Osteoblast (primary cell): ENCODE measurements at places on chromosomes 7 and 10. TPM values are rescaled to one million over a fixed set of nuclear protein-coding genes. Genes with fewer than 3 reads are reported as not detected.

- DNase-seq: no peak
These were observed 184.7 kb upstream of the PRPS1L1 start for GRCh38 chr7:18212308-18212707.

Gene ASZ1
- not detected in 2 replicates for total RNA-seq

DNA sequence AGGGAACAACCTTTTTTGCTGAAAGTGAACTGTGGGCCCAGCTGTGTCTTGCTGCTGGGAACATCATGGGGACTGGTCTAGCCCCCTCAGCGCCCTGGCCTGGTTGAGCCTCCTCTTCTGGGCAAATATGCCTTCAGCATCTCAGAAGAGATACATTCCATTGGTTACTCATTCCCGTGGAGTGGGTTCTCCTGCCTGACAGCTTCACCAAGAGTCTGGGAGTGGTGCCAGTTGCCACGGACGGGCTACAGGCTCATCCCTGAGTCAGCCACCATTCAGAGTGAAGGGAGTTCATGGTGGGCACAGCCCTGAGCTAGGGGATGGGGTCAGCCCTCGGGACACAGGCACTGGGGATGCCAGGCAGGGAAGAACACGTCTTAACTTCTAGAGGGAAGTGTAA lies 81.9 kb downstream of the RAMP3 start:
- peak; percentile 92 for DNase-seq

GRCh38 chr10:70812814-70813213 lies 2.9 kb upstream of the SGPL1 start:
- DNase-seq: no peak

- DNase-seq: peak; percentile 98
These were observed 50.9 kb downstream of the CALML3 start for GRCh38 chr10:5575482-5576153.

GRCh38 chr7:114929570-114929969 lies 7.7 kb downstream of the MDFIC start:
- DNase-seq: no peak

DNA sequence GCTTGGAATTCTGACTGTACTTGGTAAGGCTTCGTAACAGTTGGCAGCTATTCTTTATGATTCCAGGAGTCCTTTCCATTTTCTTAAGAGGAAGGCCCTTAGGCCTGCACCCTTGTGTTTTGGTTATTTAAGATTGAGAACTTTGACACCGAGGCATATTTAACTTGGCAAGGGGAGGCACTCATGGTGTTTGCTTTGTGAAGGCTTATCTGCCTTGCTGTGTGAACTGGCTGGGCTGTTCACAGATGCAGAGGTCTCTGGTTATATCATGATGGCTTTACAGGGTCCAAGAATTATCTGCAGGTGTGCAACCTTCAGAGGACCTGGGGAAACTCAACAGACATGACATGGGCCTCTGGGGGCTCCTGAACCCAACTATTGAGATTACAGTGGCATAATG lies 833 bp upstream of the PNLIPRP1 start:
- no peak for DNase-seq

DNA sequence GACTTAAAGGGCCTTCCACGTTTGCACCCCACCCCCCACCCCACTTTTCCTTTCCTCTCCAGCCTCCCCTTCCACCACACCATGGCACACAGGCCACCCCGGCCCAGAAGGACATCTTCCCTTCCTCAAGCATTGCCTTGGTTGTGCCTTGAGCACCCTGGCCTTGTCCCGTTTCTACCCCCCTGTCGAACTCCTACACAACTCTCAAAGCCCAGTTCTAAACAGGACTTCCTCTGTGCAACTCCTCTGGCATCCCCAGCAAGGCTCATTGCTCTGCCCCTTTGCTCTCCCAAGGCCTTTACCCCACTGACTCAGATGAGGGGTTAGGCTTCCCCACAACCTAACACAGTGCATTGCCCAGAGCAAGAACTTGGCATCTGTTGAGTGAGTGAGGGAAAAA lies 136.1 kb downstream of the HERPUD2 start:
- DNase-seq: no peak

DNA sequence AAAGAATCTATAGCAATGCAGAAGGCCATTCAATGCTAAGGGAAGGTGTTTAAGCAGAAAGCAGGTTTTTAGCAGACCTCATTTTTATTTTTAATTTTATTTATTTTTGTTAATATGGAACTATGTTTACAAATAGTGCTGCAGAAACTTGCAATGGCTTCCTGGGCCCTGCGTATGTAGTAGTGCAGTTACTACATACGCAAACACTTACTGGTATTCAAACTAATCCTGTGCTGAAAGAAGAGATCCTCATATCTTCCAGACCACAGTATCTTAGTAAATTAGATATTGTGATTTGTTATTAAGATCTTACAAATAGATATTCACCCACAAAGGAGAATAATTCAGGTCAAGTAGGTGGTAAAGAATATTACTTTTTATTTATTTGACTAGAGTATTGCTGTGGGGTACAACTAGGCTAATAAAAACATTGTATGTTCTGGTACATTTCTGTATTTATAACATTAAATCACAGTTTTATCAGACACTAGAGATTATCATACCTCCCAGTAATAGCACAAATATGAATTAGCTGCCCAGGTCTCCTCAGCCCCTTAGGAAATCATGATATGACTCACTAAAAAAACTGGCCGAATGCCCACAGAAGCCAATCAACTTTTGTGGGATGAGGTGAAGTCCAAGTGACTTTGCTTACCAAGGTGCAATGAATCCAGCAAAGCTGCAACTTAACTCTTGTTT lies 57.6 kb downstream of the RNLS start:
- DNase-seq: no peak

Gene CCDC146
- total RNA-seq: 2.4 and 5.1 TPM in 2 replicates

GRCh38 chr10:126597211-126597610 lies 73.3 kb downstream of the C10orf90 start:
- DNase-seq: no peak

Gene PALD1
- total RNA-seq: under 0.01 and 0.29 TPM in 2 replicates

GRCh38 chr7:64632029-64632428 lies 33.9 kb upstream of the ZNF107 start:
- DNase-seq: no peak

- DNase-seq: peak; percentile 38
These were observed 66.9 kb downstream of the GLRX3 start for GRCh38 chr10:130202984-130203621.

Gene GPR26
- not detected in 2 replicates for total RNA-seq

DNA sequence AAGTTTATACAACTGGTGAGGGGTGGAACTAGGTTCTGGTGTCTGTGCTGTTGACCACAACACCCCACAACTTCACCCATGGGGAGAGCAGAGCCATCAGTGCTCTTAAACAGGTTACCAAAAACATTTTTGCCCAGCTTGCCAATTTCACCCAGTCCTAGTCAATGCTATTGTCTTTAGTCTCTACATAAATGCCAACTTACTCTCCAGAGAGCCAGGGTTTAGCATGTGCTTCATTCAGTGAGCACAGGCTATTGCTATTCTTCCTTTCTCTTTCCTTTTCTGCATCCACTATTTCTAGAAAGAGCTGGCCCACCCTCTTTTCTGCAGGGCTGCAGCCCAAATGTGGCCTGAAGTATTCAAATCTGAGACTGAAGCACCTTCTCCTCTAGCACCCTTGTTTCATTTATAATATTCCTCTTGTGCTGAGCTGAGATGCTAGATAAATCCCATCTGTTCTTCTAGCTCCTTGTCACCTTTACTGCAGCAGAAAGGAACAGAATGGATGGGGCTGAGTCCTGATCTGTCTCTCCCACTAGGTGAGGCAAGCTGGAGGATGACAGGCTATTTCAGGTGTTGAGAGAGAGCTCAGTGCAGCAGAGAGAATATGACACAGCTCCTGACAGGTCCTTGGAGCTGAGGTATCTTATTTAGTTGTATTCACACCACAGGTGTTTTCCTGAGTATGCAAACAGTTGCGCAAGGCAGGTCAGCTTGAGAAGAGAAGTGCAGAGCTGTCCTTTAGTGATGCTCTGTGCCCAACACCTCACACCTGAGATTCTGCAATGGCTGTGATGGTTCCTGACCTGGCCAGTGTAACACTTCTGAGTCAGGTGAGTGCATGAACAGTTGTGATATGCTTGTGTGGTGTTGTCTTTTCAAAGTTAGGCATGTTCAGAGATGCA lies 819.2 kb downstream of the CCSER2 start:
- DNase-seq: no peak

Gene STAG3
- total RNA-seq: 0.59 and 1.4 TPM in 2 replicates

DNA sequence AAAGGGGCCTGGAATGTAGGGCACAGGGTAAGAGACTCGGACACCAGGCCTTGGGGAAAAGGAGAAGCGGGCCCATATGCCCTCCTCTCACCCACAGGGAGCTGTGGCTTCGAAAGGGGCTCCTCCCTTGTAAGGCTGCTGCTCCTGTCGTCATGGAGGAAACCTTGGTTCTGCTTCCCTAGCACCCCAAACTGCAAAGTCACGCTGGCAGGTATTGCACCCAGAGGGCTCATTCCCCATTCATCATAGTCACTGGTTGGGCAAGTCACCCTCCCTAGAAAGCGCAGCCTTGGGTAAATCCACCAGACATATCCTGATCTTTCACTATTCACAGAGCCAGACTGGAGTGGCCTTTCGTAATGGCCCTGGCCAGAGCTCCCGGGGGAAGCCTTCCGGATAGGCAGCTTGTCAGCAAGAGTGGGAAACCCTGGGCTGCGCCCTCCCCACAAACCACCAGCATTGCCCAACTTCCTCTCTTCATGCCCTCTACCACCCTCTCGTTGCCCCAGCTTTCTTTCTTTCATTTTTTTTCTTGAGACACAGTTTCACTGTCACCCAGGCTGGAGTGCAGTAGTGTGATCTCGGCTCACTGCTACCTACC lies 121.0 kb downstream of the HIP1 start:
- peak; percentile 70 for DNase-seq

- no peak for DNase-seq
These were observed 140.4 kb upstream of the BMPER start for GRCh38 chr7:33764752-33765451.

Gene SFRP5
- total RNA-seq: not detected in 2 replicates

- peak; percentile 25 for DNase-seq
These were observed 141.0 kb downstream of the PTEN start for GRCh38 chr10:88004451-88004850.

GRCh38 chr10:14184841-14185315 lies 145.8 kb downstream of the FRMD4A start:
- DNase-seq: no peak

DNA sequence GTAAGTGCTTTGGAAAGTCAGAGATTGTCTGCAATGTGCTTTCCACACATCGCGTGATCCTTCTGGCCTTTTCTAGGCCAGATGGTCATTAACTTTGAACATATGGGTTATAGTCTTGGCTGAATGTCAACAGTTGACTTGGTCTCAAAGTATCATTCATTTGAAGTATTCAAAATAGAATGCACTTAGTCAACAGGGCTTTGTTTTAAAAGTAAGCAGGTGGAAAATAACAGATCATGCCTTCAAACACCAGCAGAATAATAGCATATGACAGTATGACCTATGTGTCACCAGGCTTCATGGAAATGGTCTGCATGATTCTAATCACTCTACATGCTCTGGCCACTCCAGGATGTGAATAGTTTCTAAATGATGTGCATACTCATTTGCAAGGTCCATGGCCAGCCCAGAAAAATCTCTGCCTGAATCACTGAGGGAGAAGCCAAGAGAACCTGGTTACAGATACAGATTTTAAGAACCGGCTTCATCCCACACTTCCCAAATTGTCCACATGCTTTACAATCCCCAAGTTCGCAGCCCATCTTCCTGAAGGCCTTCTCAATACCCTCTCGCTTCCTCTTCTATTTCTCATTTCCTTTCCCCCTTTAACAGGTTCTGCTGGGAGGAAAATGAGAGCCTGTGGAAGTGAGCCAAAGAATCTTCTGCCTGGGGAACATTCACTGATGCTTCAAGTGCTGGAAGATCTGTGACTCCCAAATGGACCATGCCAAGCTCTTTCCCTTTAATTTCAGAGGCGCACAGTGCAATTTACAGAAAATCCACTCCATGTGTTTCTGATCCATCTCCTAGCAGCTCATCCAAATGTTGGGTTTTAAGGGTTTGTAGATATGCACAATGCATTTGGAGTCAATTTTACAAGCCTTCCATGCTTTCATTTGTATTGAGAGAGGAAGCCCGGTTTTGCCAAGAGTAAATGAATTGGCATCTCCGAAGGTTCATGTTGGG lies 122.8 kb upstream of the GDF10 start:
- peak; percentile 64 for DNase-seq

DNA sequence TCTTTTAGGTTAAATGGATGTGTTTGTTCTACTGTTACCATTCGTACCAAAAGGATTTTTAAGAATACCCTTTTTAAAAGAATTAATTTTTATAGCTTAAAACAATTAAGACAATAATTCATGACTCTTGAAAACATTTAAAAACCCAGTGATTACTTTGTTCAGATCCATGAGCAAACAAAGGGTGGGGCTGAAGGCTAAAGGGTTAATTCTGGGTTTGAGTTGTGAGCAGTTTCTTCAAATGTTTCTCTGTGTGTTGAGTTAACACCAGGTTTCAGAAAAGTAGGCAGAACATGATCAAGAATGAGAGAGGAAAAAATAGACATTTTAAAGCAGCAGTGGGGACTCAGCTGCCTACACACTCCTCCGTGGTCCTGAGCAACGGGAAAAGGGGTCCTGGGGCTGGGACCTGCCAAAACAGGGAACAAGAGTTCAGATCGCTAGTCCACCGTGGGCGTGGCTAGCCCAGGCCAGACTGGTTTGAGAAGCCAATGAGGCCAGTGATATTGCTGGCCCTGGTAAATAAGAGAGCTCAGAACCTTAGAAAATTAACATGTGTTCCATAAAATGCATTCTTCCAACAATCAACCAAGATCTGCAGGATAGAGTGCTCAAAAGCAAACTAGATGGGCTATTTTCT lies 14.9 kb upstream of the EZH2 start:
- DNase-seq: no peak

GRCh38 chr10:130652964-130653578 lies 516.9 kb downstream of the GLRX3 start:
- DNase-seq: peak; percentile 48

DNA sequence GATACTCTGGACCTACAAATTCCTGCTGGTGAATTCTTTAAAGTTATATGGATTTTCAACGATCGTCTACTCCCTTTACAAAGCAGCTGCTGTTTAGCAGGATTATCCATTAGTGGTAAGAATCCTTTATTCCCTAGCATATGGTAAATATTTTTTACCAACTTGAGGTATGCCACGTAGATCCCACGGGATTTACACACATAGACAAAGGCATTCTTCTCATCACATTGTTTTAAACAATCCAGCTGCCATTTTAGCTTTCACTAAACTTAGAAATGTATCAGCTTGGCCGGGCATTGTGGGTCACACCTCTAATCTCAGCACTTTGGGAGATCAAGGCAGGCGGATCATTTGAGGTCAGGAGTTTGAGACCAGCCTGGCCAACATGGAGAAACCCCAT lies 148.0 kb upstream of the SH2B2 start:
- DNase-seq: no peak

- DNase-seq: peak; percentile 25
These were observed 63.5 kb upstream of the EGFR start for GRCh38 chr7:54955296-54955695.

Gene KIAA1217
- 36.8 and 51.0 TPM in 2 replicates for total RNA-seq

GRCh38 chr7:36657036-36657660 lies 67.1 kb downstream of the AOAH start:
- DNase-seq: no peak

- peak; percentile 56 for DNase-seq
These were observed 29.8 kb downstream of the C10orf67 start for GRCh38 chr10:23314835-23315239.

- DNase-seq: no peak
These were observed 49.9 kb downstream of the NEUROD6 start for GRCh38 chr7:31290601-31291000.
